ENCODE measurements at places on chromosomes 6 and 20.

- no peak for DNase-seq
Measured at GRCh38 chr6:8192067-8192466, 89.7 kb upstream of the EEF1E1 start.

- no peak for DNase-seq
Measured at GRCh38 chr6:22732176-22732970, 163.0 kb downstream of the HDGFL1 start.

GRCh38 chr6:167748458-167749379 is 78.0 kb upstream of the AFDN start:
- DNase-seq: no peak

GRCh38 chr6:108914235-108915022 is 66.2 kb downstream of the ARMC2 start:
- DNase-seq: peak; percentile 20

DNA sequence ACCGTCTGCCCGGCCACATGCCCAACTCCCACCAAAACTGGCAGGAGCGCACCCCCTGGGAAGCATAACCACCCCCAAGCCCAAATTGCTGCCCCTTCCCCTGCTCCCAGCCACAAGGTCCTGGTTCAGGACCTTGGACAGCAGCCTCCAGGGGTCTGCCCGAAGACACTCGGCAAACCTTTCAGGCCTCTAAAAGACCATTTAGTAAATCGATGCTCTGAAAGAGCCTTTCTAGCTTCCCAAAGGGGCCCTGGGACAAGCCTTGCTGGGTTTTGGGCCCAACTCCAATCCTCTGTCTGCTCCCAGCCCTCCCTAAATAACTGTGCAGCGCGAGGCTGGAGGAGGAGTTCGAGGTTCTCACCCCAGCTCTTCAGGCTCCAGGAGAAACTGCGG is 30.5 kb downstream of the GRM4 start:
- DNase-seq: peak; percentile 48

GRCh38 chr6:412146-412886 is 20.8 kb downstream of the IRF4 start:
- DNase-seq: no peak

GRCh38 chr20:57871237-57871632 is 161.4 kb upstream of the PMEPA1 start:
- no peak for DNase-seq

DNA sequence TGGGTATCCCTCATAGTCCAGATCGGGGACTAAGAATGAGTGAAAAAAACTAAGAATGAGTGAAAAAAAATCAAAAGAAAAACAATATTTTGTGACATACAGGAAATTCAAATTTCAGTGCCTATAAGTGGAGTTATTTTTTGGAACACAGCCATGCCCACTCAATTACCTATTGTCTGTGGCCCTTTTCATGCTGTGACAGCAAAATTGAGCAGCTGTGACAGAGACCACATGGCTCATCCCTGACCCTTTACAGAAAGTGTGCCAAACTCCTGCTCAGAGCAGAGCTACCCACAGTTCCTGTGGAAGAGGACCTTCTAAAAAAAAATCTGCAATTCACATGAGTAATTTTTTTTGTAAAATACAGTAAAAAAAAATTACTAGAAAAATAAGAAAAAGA is 1.4 kb downstream of the NCR2 start:
- no peak for DNase-seq
